Dermis microvascular lymphatic vessel endothelial cell (primary cell): ENCODE measurements at places on chromosomes 2 and 18. TPM values are rescaled to one million over a fixed set of nuclear protein-coding genes. Genes with fewer than 3 reads are reported as not detected.

DNA sequence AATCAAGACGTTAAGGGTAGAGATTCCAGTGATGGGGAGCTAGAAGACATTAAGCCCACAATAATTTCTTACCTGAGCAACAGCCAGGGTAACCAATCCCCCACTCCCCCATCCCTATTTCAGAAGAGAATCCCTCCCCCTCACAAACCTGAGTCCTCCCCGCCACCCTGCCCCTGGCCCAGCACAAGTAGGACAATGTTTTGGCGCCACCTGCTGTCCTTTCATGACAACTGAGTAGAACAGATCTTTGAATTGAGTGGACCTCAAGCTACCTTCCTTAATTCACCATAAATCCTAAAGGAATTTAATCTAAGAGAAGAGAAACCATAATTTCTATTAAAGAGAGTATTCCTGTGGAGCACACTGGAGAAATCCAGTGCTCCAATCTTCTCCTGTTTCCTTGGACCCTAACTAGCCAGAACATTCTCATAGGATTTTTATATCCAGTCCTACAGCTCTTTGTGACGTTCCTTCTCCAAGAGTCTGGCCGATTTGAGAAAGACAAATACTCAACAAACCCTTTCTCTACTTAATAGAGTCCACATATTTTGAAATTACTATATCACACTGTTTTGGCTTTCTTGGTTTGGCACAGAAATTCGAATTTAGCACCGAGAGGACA lies 41.1 kb downstream of the NHEJ1 start:
- DNase-seq = no peak

GRCh38 chr2:197706839-197707207 lies 1.7 kb downstream of the MARS2 start:
- DNase-seq = no peak

GRCh38 chr18:29305516-29305915 lies 1128.6 kb upstream of the CDH2 start:
- no peak for DNase-seq

GRCh38 chr2:222319586-222320435 lies 21.0 kb upstream of the PAX3 start:
- DNase-seq = peak; percentile 28

Gene CHCHD5
- 5.2 and 7.2 TPM in 2 replicates for total RNA-seq

DNA sequence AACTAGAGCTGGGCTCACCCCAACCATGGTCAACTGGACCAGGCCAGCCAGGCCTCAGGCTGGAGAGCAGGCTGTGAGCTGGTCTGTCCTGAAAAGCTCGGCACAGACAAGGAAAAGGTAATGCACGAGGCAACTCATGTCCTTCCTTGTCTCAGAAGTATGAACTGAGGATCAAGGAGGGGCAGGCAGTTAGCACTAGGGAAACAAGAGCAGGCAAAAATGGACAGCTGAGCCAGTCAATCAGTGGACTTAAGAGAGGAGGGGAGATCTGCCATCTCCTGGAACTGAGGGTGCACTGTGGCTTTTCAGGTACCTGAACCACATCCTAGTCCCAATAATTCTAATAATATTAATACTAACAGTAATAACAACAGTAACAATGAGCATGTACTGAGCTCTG lies 20.6 kb upstream of the WIPF1 start:
- no peak for DNase-seq

GRCh38 chr2:233125455-233126065 lies 65.4 kb downstream of the INPP5D start:
- DNase-seq = no peak

DNA sequence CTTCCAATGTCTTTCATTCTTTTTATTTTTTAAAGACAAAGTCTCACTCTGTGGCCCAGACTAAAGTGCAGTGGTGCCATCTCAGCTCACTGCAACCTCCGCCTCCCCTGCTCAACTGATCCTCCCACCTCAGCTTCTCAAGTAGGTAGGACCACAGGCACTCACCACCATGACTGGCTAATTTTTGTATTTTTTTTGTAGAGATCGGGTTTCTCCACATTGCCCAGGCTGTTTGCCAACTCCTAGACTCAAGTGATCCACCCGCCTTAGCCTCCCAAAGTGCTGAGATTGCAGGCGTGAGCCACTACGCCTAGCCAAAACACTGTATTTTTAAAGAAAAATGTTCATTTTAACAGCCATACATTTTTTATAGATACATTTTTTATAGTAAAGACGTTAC lies 12.7 kb downstream of the GCKR start:
- DNase-seq = no peak

Gene MC5R
- total RNA-seq = not detected in 2 replicates

DNA sequence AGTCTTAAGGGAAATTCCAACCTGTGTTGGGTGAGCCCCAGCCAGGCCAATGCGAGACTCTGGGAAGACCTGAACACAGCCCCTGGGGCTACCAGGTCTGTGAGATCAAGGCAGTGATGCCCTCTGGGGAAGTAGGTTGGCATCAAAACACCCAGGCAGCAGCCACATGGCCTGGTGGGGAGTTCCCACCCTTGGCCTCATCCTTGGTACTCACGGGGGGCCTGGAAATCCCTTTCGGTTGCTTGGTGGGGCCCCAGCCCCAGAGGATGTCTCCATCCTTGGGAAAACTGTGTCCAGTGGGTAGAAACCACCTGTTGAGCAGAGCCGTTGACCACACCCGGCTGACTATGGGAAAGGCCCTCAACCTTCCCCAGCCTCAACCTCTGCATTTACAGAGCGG lies 56.0 kb upstream of the PXDN start:
- no peak for DNase-seq
